ENCODE measurements at places on chromosomes 6 and 20. TPM values are rescaled to one million over a fixed set of nuclear protein-coding genes. Genes with fewer than 3 reads are reported as not detected.

DNA sequence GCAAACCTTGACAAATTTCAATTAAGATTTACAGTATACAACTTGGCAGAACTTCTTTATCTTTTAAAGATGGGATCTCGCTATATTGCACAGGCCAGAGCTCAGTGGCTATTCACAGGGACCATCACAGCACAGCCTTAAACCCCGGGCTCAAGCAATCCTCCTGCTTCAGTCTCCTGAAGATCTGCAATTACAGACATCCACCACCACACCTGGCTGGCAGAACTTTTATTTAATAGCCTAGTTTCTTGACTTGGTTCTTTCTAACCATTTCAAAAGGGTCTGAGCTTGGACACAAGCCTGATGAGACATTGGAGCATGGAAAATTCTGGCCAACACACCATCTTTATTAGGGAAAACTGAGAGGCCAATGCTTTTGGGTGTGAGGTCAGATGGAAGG lies 151.6 kb upstream of the KCNG1 start:
- DNase-seq, result no peak

GRCh38 chr20:39019805-39020325 lies 57.7 kb downstream of the DHX35 start:
- no peak for DNase-seq

DNA sequence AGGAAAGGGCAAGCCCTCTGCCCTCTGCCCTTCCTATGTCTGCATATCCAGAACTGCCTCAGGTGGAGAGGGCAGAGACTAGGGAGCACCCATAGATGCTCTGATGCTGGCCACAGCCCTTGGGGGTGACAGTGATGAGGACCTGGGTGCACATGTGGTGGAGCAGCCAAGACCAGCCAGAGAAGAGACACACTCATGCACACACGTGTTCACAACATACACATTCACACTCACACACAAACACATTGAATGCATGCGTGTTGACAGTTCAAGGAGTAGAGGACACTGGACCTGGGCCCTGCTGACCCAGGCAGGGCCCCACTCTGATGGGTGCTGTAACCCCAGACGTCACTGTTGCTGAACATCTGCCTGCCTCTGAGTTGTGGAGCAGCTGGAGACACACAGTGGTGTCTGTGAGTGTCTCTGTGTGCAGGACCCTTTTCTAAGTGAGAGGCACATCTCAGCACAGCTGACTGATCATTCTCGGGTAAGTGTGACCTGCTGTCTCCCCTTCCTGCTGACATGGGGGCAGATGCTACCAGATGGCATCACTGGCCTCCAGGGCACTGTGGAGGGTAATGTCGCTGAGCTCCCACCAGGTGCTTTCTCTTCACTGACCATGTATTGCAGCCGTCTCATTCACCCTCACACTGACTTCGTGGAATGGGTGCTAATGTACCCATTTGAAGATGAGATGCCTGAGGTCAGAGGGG lies 30.1 kb upstream of the MAS1L start:
- DNase-seq, result no peak

SMLR1 gene
- total RNA-seq, result not detected

- DNase-seq, result no peak
Observed at GRCh38 chr20:63246490-63247288, 7.6 kb downstream of the NKAIN4 start.

FOXF2 gene
- 104 TPM for total RNA-seq

DNA sequence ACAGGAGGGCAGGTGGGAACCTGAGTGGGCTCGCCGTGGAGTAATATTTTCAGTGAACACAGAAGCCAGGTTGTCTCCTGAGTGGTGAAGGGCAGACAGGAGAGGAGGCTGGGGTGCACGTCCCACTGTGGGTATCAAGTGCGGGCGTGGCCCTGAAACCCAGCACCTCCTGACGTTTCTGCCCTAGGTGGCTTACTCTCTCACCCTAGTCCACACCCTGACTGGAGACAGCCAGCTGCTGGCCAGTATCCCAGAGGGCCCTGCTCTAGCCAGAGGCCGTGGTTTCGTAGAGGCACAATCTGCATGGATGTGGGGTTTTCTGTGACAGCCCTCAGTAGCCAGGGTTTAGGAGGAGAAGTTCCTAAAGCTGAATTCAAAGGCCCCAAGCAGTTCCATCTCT lies 86.7 kb downstream of the TRERF1 start:
- no peak for DNase-seq

DNA sequence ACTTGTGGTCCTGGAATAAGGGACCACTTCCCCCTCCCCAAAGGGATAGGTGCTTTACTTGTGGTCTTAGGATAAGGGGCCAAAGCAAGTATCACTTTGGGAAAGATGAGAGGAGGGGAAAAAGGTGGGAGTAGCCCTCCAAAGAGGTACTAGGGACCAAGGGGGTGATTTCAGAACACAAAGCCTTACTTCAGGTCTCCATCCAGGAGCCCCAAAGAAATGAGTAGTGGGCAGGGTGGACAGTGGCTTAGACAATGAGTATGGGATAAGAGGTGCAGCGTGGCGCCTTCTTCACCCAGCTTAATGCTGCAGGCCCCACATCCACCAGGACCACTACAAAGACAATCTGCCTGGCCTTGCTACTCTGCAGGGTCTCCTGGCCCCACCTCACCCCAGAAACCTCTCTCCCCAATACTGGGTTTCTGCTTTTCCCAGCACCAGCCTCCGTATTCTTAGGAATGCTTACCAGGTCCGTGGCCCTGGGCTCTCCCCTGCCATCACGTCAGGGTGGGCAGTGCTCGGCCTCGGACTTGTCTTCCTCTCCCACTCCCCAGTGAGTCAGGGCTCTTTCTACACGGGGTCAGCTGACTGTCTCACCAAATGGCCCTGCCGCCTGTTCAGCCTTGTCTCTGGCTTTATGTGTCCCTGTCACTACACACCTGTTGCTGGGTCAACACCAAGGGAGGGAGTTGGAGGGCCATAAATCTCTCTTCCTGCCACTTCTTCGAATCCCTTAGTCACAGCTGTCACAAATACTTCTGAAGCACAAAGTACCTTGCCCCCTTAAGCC lies 3.1 kb downstream of the NNAT start:
- DNase-seq, result no peak

DNA sequence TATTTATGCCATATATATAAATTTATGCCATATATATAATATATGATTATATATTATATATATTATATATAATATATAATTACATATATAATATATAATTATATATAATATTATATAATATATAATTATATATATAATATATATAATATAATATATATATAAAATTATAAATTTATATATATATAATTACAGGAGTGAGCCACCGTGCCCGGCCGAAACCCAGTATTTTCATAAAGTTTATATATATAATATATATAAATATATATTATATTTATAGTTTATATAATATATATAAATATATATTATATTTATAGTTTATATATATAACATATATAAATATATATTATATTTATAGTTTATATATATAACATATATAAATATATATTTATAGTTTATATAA lies 31.6 kb downstream of the NKX2-4 start:
- DNase-seq, result no peak

- no peak for DNase-seq
Observed at GRCh38 chr20:46354920-46355654, 46.8 kb upstream of the CDH22 start.

GRCh38 chr6:157605484-157605883 lies 217.6 kb upstream of the SNX9 start:
- DNase-seq, result no peak

DNA sequence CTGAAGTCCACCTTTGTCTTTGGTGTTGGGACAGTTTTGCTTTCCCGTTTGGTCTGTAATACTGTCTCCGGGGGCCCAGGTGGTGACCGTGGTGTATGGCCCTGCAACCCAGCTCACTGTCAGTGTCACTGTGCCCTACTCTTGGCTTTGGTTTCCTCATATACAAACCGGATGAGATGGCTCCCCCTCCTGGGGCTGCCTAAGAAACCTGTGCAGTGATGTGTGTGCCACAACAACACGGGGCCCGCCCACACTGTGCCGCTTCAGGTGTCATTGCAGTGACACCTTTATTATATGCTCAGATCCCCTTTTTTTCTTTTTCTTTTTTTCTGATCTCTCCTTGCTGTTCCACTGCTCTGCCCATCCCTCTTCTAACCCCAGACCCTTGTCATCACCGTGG lies 73.9 kb downstream of the RAMACL start:
- no peak for DNase-seq

DNA sequence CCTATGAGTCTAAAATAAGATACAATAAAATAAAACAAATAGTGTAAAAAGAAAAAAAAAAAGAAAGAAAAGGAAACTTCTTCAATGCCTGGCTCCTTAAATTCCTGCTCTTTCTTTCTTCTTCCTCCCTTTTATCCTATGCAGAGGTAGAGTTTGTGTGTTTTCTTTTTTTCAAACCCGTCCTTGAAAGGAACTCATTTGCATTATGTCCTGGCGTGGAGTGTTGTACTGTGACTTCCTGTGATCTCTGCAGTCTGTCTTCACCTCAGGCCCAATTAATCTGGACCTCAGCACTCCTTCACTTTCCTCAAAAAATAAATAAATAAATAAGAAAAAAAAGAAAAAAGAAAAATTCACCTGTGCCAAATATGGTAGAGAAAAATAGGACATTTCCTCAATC lies 541.9 kb upstream of the SPTLC3 start:
- DNase-seq, result no peak

OR2H1 gene
- total RNA-seq, result not detected

DNA sequence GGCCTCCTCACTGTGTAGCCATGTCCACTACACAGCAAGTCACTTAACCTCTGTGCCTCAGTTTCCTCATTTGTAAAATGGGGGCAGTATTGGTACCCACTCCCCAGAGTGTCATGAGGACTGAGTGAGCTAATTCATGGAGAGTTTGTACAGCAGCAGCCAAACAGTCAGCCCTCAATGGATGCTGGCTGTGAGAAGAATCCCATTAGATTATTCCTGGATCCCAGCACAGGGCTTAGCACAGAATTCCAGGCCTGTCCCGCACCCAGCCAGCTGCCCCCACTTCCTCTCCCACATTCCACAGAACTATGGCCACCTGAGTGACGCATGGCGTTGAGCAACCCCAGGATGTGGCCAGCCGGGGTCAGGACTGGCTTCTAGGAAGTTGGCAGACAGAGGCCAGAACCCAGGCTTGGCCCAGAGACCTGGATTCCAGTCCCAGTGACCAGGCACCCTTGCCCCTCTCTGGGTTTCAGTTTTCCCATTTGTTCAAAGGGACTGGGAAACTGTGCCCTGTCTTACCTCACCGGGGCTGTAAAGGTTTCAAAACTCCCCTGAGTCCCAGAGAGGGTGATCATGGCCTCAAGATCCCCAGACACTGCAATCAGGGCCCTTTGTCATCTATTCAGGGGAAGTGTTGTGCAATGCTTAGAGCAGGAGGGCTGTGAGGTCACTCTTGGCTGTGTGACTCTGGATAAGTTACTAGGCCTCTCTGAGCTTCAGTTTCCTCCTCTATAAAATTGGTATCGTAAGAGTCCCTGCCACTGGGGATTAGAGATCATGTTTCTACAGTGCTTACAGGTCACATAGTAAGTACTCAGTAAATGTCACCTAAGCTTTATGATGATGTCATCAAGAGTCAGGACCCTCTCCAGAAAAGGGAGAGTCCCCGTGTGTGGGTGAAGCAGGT lies 3.0 kb upstream of the TGM2 start:
- no peak for DNase-seq

DNA sequence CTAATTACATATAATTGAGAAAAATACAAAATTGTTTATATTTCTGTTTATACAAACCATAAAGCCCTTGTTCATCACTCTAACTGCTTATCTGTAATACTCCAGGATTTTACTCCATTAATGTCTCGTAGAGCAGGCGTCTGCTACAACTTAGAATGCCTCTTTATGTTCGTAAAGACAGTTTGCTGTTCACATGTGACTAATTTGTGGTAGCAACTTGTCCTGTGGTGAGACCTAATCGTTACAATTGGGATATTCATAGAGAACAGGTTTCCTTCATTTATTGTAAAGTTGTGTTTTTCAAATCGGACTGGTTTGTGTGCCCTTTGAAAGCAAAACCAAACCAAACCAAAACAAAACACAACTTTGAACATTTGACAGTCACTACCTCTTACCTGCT lies 149.7 kb downstream of the ASCC3 start:
- DNase-seq, result no peak
